A549 treated with CpdA at 1 μM for 4 hours (cell line): ENCODE measurements at places on chromosomes 1 and 21. TPM values are rescaled to one million over a fixed set of nuclear protein-coding genes. Genes with fewer than 3 reads are reported as not detected.

Gene FCN3
- total RNA-seq, result not detected in 5 replicates

Gene LRRC71
- 0.15 to 0.24 TPM (median 0.17 TPM) in 4 of 5 replicates, not detected in the other for total RNA-seq

Gene LRRIQ3
- total RNA-seq, result 0.81 to 1.1 TPM (median 0.94 TPM) in 5 replicates

Gene TFF2
- total RNA-seq, result 0.10 TPM in 1 of 5 replicates, not detected in the others

Gene SLC25A34
- 0.20 to 0.45 TPM (median 0.35 TPM) in 5 replicates for total RNA-seq

Gene ITGB2
- total RNA-seq, result 0.66 to 1.3 TPM (median 0.76 TPM) in 5 replicates

Gene FBXO28
- 22.9 to 28.6 TPM (median 25.7 TPM) in 5 replicates for total RNA-seq

Gene C1orf141
- total RNA-seq, result not detected in 5 replicates

Gene RAVER2
- 4.4 to 5.6 TPM (median 5.2 TPM) in 5 replicates for total RNA-seq

Gene FAM3B
- total RNA-seq, result 0.03 TPM in 1 of 5 replicates, not detected in the others

Gene AADACL4
- total RNA-seq, result not detected in 5 replicates

Gene UTP11
- total RNA-seq, result 41.0 to 78.4 TPM (median 46.6 TPM) in 5 replicates

Gene GCSAML
- total RNA-seq, result not detected in 5 replicates

Gene ABCB10
- total RNA-seq, result 15.3 to 19.6 TPM (median 18.0 TPM) in 5 replicates

Gene AMY1B
- total RNA-seq, result not detected in 5 replicates

Gene NES
- total RNA-seq, result 1.2 to 1.4 TPM (median 1.4 TPM) in 5 replicates

Gene CLEC20A
- total RNA-seq, result not detected in 5 replicates

Gene OLFML2B
- total RNA-seq, result 0.35 to 0.57 TPM (median 0.38 TPM) in 5 replicates

Gene WNT3A
- 0.02 to 0.06 TPM (median 0.05 TPM) in 3 of 5 replicates, not detected in the others for total RNA-seq

Gene C1orf226
- total RNA-seq, result 0.66 to 1.2 TPM (median 0.90 TPM) in 5 replicates

Gene CELA2B
- not detected in 5 replicates for total RNA-seq

Gene C4BPB
- total RNA-seq, result 0.92 to 1.4 TPM (median 1.2 TPM) in 5 replicates

Gene LRRC7
- not detected in 5 replicates for total RNA-seq

Gene HSD3B1
- total RNA-seq, result not detected in 5 replicates

Gene AUNIP
- total RNA-seq, result 5.4 to 6.2 TPM (median 6.1 TPM) in 5 replicates

Gene DMBX1
- total RNA-seq, result 0.61 to 1.5 TPM (median 0.82 TPM) in 5 replicates

Gene MCOLN3
- total RNA-seq, result 3.3 to 4.2 TPM (median 3.6 TPM) in 5 replicates

Gene IFNLR1
- total RNA-seq, result 0.73 to 1.6 TPM (median 1.1 TPM) in 5 replicates

Gene NBL1
- 24.5 to 44.1 TPM (median 35.5 TPM) in 5 replicates for total RNA-seq

Gene ETV3L
- not detected in 5 replicates for total RNA-seq

Gene ZC3H11A
- total RNA-seq, result 42.4 to 59.1 TPM (median 45.0 TPM) in 5 replicates

Gene DIO1
- total RNA-seq, result not detected in 5 replicates

Gene CYP4Z1
- total RNA-seq, result not detected in 5 replicates

Gene TMPRSS2
- total RNA-seq, result 0.02 to 0.13 TPM (median 0.09 TPM) in 3 of 5 replicates, not detected in the others

Gene ARHGAP29
- total RNA-seq, result 13.8 to 23.2 TPM (median 15.0 TPM) in 5 replicates

Gene THEM5
- not detected in 5 replicates for total RNA-seq

Gene PLA2G4A
- total RNA-seq, result 10.0 to 13.1 TPM (median 10.9 TPM) in 5 replicates

Gene OR6K3
- not detected in 5 replicates for total RNA-seq

Gene AGL
- total RNA-seq, result 2.9 to 4.2 TPM (median 3.6 TPM) in 5 replicates

Gene SERPINC1
- total RNA-seq, result 0.13 to 0.15 TPM (median 0.14 TPM) in 3 of 5 replicates, not detected in the others

Gene GPR25
- total RNA-seq, result not detected in 5 replicates

Gene C21orf58
- total RNA-seq, result 4.1 to 7.0 TPM (median 5.7 TPM) in 5 replicates
